Gastroesophageal sphincter (tissue), 4 donors: ENCODE measurements at places on chromosomes 13 and 19.

- ATAC-seq = no peak
- peak overlapping the region; percentile 90 for H3K27ac ChIP-seq
- peak overlapping the region; percentile 68 for H3K4me3 ChIP-seq
- no peaks in the 10 kb centered on the region for H3K27me3 ChIP-seq
These were observed 3.8 kb upstream of the RPL36 start for GRCh38 chr19:5686326-5686646.

DNA sequence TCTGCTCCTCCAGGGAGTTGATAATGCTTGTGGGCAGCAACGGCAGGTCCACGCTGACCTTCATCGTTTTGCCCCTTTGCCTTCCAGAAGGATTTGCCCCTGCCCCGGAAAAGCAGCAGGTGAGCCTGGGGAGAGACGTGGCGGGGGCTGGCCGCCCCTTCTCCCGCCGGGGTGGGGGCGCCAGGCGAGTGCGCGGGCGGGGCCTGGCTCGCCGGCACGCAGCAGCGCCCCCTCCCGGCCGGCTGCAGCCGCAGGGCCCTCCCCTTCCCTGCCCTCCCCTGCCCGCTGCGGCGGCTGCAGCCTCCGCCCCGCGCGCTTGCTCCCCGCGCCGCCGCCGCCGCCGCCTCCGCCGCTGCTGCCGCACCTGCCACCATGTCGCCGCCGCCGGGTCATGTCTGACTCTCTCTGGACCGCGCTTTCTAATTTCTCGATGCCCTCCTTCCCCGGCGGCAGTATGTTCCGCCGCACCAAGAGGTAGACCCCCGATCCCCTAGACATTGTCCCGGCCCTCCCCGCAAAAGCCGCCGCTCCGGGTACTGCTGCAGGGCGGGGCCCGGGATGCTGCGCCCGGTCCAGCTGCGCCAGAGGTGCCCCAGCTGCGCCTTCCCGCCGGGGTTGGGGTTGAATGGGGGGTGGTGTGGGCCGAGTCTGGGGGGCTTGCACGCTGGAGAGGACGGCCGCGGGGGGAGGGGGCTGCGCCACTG, at the start of gene MAST1:
TSS of gene MAST1 (plus strand) at position 334 of the 704 bp plus-strand sequence. CDS start at position 392, 58 bp downstream.
- peaks cover 40% of the 10 kb centered on the region for H3K4me1 ChIP-seq
- no peak within 1 kb of the TSS for H3K27ac ChIP-seq
- no peaks in the 10 kb centered on the region for H3K36me3 ChIP-seq
- no peak within 1 kb of the TSS for H3K4me3 ChIP-seq
- peak; percentile 67 for ATAC-seq

DNA sequence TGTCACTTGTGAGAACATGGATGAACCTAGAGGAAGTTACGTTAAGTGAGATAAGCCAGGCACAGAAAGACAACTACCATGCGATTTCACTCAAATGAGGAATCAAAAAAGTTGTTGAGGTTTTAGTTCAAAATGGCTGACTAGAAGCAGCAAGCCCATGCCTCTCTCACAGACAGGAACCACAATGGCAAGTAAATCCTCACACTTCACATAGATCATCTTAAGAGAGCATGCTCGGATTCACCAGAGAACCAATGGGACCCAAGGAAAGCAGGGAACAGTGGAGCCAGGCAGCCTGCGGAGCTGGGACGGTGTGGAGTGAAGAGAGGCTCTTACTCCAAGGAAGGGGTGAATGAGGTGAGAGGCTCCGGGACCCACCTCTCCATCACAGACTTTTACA, 581.0 kb downstream of the UQCRFS1 start:
- no peak overlapping the region for H3K27ac ChIP-seq
- H3K27me3 ChIP-seq = peaks cover 7% of the 10 kb centered on the region
- no peak for ATAC-seq

DNA sequence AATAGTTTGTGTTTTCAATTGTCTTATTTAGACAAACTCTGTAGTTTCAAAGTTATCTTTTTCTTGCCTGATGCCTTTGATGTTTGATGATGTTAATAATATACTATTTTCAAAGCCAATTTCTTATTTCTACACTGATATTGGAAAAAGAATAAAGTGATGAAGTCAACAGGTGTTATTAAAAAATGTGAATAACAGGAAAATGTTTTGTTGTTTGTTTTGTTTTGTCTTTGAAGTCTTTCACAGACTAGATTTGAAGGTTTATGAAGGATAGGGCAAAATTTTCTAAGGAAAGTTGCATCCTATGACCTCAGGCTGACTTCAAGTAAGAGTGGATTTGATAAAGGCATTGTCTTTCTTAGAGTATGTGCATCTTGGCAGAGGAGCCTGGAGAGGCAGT, 31.2 kb downstream of the ZNF790 start:
- H3K4me3 ChIP-seq = no peak overlapping the region
- ATAC-seq = no peak
- H3K36me3 ChIP-seq = peaks cover 88% of the 10 kb centered on the region
- no peaks in the 10 kb centered on the region for H3K27me3 ChIP-seq

DNA sequence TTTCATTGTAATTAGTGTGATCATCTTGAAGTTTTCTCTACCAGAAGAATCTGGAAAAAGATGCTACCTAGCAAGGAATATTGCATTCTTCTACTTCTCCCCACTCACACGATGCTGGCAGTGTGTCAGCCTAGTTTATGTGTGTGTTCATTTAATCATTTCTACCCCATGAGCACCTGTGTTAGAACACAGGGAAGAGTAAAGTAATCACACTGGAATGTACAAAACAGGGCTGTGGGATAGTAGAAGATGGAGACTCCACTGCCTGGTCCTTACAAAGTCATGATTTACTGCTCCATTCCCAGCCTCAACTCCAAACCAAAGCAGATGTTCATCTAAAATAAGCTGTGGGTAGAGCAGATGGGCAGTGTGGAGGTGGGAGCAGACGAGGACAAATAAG, 47.7 kb upstream of the RGCC start:
- no peak overlapping the region for H3K27ac ChIP-seq
- H3K4me3 ChIP-seq = no peak overlapping the region
- no peaks in the 10 kb centered on the region for H3K36me3 ChIP-seq
- no peaks in the 10 kb centered on the region for H3K4me1 ChIP-seq
- H3K27me3 ChIP-seq = no peaks in the 10 kb centered on the region

- no peak overlapping the region for H3K27ac ChIP-seq
- peaks cover 10% of the 10 kb centered on the region for H3K27me3 ChIP-seq
- H3K36me3 ChIP-seq = no peaks in the 10 kb centered on the region
- peaks cover 3% of the 10 kb centered on the region for H3K4me1 ChIP-seq
- no peak overlapping the region for H3K4me3 ChIP-seq
These were observed 13.3 kb downstream of the APOC1 start for GRCh38 chr19:44927746-44928145.

GRCh38 chr19:47240996-47241918, 10.3 kb upstream of the BBC3 start:
- H3K4me1 ChIP-seq = no peaks in the 10 kb centered on the region
- peak; percentile 25 for ATAC-seq
- no peaks in the 10 kb centered on the region for H3K27me3 ChIP-seq
- H3K4me3 ChIP-seq = no peak overlapping the region
- H3K36me3 ChIP-seq = no peaks in the 10 kb centered on the region

GRCh38 chr19:604355-604754, 14.7 kb downstream of the HCN2 start:
- no peaks in the 10 kb centered on the region for H3K36me3 ChIP-seq
- H3K27me3 ChIP-seq = peaks cover 18% of the 10 kb centered on the region
- H3K27ac ChIP-seq = no peak overlapping the region
- no peak overlapping the region for H3K4me3 ChIP-seq
- no peak for ATAC-seq

GRCh38 chr13:50410921-50411746, 395.9 kb downstream of the KCNRG start:
- no peaks in the 10 kb centered on the region for H3K36me3 ChIP-seq
- H3K27me3 ChIP-seq = no peaks in the 10 kb centered on the region
- no peak for ATAC-seq
- no peak overlapping the region for H3K4me3 ChIP-seq

GRCh38 chr13:70708775-70709174, 600.5 kb upstream of the KLHL1 start:
- no peaks in the 10 kb centered on the region for H3K27me3 ChIP-seq
- ATAC-seq = no peak
- H3K4me3 ChIP-seq = no peak overlapping the region
- no peaks in the 10 kb centered on the region for H3K36me3 ChIP-seq

DNA sequence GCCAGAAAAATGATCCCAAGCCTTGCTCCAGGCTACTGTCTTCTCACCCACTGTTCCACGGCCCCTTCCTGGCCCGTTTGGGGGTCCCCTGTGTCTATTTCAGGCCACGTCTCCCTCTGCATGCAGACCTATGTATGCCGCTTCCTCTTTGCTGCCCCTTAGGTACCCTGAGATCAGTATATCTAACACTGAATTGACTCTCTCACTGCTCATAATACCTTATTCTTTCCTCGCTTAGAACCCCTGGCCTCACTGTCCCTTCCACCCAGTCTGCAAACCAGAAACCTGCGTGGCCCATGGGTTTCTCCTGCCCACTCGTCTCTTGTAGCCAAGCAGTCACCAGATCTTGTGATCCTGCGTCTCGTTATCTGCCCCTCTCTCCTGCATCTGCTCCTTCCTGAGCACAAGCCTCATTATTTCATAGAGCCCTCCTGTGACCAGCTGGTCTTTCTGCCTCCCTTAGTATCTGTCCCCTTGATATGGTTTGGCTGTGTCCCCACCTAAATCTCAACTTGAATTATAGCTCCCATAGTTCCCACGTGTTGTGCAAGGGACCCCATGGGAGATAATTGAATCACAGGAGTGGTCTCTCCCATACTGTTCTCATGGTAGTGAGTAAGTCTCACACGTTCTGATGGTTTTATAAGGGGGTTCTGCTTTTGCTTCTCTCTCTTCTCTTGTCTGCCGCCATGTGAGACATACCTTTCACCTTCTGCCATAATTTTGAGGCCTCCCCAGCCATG, 109.0 kb upstream of the RNF113B start:
- H3K36me3 ChIP-seq = no peaks in the 10 kb centered on the region
- ATAC-seq = no peak
- no peak overlapping the region for H3K4me3 ChIP-seq

DNA sequence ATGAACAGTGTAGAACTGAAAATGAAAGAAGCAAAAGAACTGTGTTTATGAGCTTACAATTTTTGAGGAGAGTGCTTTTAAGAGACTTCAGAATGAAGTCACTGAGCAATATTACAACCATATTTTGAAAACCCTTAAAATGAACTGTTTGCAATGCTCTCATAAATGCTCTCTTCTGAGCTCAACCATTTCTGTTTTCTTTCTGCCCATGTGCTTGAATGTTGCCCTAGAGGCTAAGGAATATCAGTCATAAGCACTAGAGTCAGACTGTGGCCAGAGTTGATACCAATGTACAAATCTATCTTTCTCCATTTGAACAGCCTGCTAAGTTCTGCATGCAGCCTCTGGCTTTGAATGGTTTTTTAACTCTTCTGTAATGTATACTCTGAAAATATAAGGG, 1092.8 kb downstream of the PCDH9 start:
- H3K36me3 ChIP-seq = no peaks in the 10 kb centered on the region
- H3K27me3 ChIP-seq = no peaks in the 10 kb centered on the region
- no peaks in the 10 kb centered on the region for H3K4me1 ChIP-seq
- H3K4me3 ChIP-seq = no peak overlapping the region
- no peak overlapping the region for H3K27ac ChIP-seq

GRCh38 chr13:34474187-34474868, 467.7 kb upstream of the NBEA start:
- H3K27me3 ChIP-seq = no peaks in the 10 kb centered on the region
- no peaks in the 10 kb centered on the region for H3K4me1 ChIP-seq
- no peak overlapping the region for H3K4me3 ChIP-seq
- H3K27ac ChIP-seq = no peak overlapping the region
- no peak for ATAC-seq
- no peaks in the 10 kb centered on the region for H3K36me3 ChIP-seq

- no peak overlapping the region for H3K27ac ChIP-seq
- H3K4me1 ChIP-seq = no peaks in the 10 kb centered on the region
- no peak overlapping the region for H3K4me3 ChIP-seq
- no peak for ATAC-seq
- H3K36me3 ChIP-seq = no peaks in the 10 kb centered on the region
These were observed 982.4 kb upstream of the MIR17HG start for GRCh38 chr13:90365130-90365529.

DNA sequence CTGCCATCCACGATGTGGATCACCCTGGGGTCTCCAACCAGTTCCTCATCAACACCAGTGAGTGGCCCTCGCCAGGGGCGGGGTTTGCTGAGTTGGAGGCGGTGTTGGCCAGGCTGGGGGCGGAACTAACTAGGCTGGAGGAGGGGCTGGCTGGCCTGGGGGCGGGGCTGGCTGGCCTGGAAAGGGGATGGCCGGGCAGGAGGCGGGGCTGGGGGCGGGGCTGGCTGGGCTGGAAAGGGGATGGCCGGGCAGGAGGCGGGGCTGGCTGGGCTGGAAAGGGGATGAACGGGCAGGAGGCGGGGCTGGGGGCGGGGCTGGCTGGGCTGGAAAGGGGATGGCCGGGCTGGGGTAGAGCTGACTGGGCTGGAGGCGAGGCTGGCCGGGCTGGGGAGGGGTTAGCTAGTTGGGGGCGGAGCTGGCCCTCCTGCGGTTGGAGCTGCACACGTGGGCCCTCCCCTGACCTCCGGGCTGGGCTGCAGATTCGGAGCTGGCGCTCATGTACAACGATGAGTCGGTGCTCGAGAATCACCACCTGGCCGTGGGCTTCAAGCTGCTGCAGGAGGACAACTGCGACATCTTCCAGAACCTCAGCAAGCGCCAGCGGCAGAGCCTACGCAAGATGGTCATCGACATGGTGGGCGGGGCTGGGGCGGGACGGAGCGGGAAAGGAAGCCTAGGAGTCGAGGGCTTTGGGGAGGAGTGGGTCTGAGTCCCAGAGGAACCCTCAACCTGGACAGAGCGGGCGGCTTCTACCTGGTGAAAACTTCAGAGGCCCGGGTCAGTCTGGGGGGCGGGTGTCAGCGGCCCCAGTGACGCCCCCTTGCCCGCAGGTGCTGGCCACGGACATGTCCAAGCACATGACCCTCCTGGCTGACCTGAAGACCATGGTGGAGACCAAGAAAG, 41.0 kb downstream of the PDE4A start:
- H3K27ac ChIP-seq = no peak overlapping the region
- no peaks in the 10 kb centered on the region for H3K27me3 ChIP-seq
- peak overlapping the region; percentile 47 for H3K4me3 ChIP-seq
- peak; percentile 98 for ATAC-seq

DNA sequence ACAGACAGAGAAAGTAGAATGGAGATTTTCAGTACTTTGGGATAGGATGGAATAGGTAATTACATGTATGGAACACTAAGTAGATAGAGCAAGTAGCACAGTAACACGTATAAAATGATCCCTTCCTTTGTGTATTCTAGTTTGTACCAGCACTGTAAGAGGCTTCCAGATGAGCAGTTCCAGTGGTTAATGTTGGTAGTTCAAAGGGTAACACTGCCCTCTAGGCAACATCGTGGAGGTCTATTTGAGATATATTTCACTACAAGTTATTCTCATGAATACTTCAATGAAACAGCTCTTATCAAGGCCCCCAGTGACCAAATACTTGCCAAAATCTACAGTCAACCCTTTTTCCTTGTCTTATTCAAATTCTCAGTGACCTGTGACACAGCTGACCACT, 13.5 kb upstream of the ZNF563 start:
- no peaks in the 10 kb centered on the region for H3K27me3 ChIP-seq
- peaks cover 6% of the 10 kb centered on the region for H3K36me3 ChIP-seq
- no peak overlapping the region for H3K4me3 ChIP-seq
- H3K4me1 ChIP-seq = no peaks in the 10 kb centered on the region
